ENCODE measurements at places on chromosomes 7 and 10. TPM values are rescaled to one million over a fixed set of nuclear protein-coding genes. Genes with fewer than 3 reads are reported as not detected.

Gene FOXI2
- total RNA-seq: not detected

GRCh38 chr10:73590881-73591799 lies at the start of gene USP54:
TSS of gene USP54 (minus strand) at chr10:73591342. CDS start at chr10:73575658, 15,684 bp downstream.
- DNase-seq: peak; percentile 64

- DNase-seq: peak; percentile 67
These were observed 8.4 kb upstream of the LYZL2 start for GRCh38 chr10:30637881-30638467.

GRCh38 chr10:4102802-4103344 lies 317.9 kb upstream of the KLF6 start:
- DNase-seq: no peak

GRCh38 chr10:86437447-86437846 lies 70.9 kb upstream of the GRID1 start:
- no peak for DNase-seq

GRCh38 chr10:27801171-27801785 lies 55.7 kb upstream of the MKX start:
- DNase-seq: no peak

GRCh38 chr10:28425422-28425821 lies 107.5 kb upstream of the WAC start:
- DNase-seq: no peak

DNA sequence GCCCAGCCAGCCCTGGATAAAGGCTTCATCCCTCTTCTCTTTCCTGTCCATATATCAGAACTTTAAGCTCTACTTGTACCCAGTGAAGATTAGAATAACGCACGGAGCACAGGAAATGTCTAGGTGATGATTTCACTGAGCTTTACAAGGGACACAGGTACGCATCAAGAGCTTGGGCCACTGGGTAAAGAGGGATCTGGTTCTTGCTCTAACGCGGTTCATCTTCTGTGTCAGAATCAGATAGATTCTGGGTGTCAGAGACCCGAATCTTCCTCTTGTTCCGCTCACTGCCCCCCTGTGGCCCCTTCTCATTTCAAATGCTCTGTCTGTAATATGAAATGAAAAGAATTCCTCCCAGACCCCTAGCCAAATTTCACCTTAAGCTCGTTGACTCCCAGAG lies 24.7 kb downstream of the IL2RA start:
- DNase-seq: no peak

DNA sequence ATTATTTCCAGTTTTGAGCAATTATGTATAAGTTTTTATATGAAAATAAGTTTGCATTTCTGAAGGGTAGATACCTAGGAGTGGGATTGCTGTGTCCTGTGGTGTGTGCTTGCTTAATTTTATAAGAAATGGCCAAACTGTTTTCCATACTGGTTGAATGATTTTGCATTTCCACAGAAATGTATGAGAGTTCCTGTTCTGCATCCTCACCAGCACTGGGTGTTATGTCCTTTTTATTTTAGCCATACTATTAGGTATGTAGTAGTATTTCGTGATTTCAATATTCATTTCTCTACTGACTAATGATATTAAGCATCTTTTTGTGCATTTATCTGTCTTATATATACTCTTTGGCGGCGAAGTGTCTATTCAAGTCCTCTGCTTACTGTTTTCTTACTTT lies 22.3 kb downstream of the CAPZA2 start:
- no peak for DNase-seq

Gene HOXA13
- 8.0 TPM for total RNA-seq
